ENCODE measurements at places on chromosomes 5 and 9.
A peak's percentile ranks its signal among the peaks of the same experiment; 100 is the strongest.

DNA sequence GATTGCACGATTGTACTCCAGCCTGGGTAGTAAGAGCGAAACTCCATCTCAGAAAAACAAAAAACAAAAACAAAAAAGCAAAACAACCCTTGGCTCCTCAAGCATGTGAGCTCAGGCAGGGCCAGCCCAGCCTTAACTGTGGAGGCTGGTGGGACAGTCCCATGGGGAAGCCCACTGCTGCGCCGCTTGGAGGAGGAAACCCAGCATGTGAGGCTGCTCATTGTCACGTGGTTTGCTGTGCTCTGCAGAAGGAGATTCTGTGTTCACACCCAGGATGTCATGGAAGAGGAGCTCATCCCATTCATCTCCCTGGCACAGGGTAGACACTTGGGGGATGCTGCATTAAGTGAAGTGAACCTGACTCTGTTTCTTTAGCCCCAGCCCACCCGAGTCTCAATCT is 4.0 kb downstream of the ZBED3 start:
- DNase-seq, result no peak

- DNase-seq, result no peak
Observed at GRCh38 chr9:96587338-96588315, 32.0 kb downstream of the CDC14B start.

GRCh38 chr9:134944351-134944802 is 26.7 kb upstream of the FCN1 start:
- DNase-seq, result no peak

DNA sequence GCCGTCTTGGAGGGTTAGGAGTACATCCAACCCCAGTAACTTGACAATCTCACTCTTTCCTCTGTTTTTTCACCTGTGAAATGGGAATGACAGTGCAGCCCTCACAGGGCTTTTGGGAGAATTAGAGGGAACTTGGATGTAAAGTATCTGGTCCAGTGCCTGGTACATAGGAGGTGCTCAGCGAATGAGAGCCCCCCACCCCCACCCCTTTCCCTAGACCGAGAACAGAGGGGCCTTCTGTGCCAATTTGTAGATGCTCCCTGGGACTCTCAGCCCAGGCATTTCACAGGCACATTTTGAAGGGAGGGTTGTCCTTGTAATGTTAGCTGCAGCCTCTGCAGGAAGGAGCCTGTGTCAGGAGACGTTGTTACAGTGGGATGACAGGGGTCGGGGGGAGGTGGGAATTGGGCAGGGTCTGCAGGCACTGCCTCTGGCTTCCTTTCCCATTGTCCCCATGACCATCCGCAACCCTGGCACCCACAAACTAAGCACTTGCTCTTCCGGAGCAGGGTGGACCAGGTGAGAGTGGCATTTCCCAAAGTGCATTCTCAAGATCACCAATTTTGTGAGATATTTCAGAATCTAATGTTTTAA is 47.0 kb downstream of the AMBP start:
- no peak for DNase-seq

- no peak for DNase-seq
Observed at GRCh38 chr9:130128251-130128650, 44.0 kb upstream of the NCS1 start.

- peak; percentile 69 for DNase-seq
Observed at GRCh38 chr9:91711755-91712601, 238.1 kb downstream of the ROR2 start.

- peak; percentile 39 for DNase-seq
Observed at GRCh38 chr5:151202381-151203139, 21.3 kb downstream of the CCDC69 start.

DNA sequence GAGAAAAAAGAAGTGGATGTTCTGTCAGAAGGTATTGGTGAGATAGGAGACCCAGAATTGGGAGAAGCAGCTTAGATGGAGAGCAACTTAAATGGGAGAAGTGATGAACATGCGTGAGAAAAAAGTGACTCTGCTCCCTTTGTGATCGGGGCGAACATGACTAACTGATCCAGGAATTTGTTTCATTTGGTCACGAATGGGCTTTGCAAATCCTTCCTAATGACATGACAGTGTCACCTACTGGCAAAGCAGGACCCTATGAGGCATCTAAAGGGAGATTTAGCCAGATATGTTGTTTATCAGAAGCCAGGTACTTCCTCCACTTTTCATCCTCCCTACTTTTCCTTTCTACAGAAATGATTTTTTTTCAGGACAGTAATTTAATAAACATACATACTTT is 787.4 kb upstream of the RGMB start:
- peak; percentile 83 for DNase-seq

- DNase-seq, result no peak
Observed at GRCh38 chr5:136190904-136191303, 2.1 kb downstream of the SMIM32 start.

- no peak for DNase-seq
Observed at GRCh38 chr5:38319491-38319890, 61.1 kb downstream of the EGFLAM start.

DNA sequence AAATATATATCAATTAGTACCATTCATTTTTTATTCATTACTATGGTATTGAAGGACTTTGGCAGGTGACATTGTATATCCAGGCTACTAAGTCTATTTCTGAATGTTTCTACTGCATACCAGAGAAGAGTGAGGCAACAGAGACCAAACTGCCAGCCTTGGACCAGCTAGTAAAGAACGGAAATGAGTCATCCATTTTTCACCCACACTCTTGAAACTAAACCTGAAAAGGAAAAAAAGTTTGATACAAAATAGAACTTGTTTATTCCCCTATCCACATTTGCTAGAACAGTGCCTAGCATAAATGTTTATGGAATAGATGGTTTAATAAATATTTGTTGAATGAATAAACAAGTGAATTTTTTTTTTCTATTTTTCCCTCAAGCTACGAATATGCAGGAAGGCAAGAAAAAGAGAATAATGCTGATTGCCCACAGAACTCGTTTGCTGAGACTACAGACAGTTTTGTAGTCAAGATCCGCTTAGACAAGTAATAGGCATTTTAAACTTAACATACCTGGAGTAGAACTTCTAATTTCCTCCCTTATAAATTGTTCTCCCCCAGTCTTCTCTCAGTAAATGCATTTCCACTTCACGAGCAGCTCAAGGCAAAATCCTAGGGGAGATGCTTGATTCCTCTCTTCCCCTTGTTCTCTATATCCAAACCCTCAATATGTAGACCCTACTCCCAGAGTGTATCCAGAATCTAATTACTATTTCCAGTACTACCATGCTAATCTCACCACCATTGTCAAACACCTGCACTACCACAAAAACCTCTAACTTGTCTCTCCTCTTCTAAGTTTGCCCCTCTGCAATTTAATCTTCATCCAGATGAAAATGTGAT is 146.2 kb upstream of the RASA1 start:
- peak; percentile 88 for DNase-seq

- no peak for DNase-seq
Observed at GRCh38 chr5:68432682-68433081, 217.1 kb downstream of the PIK3R1 start.

DNA sequence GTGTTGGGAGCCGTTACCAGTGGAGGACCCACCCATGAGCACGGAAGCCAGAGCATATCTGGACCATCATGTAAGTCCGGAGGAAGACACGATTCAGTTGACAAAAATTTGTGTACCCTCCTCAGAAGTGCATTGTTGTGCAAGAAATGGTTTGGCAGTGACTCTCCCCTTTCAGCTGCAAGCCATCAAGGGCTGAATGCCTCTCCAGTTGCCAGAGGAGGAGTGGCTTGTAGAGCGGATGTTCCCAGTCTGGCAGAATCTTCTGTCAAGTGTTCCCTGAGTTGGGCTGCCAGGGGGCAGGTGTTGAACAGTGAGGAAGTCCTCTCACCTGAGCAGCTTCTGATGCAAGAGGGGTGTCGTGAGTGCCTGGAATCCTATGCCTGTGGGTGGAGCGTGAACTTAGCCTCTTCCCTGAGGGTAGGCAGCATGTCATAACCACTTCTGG is 27.6 kb upstream of the CDKN2AIPNL start:
- peak; percentile 91 for DNase-seq

GRCh38 chr5:38532165-38532669 is 24.2 kb downstream of the LIFR start:
- no peak for DNase-seq

DNA sequence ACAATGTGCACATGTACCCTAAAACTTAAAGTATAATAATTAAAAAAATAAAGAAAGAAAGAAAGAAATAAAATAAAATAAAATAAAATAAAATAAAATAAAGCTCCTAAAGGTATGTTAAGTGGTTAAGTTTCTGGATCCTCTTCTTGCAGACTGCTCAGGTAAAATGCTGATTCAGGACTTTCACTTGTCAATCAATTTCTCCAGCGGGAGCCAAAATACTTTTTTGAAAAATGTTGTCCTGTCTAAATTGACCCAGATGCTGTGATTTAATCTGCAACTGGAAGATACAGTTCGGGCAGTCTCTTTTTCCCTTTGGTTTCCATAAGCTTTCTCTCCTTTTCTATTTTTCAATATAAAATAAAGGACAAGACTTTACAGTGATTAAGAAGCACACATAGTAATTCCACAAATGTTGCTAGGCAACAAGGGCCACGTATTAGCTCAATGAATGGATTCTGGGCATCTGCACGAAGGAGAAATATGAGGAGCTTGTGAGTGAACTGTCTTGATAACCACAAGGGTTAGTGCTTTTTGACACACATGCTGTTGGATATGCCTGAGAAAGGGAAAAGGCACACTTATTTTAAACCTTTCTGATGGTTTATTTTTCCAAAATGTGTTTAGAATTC is 38.6 kb downstream of the HTR4 start:
- DNase-seq, result no peak

- no peak for DNase-seq
Observed at GRCh38 chr9:77010527-77010926, 8.9 kb upstream of the FOXB2 start.

DNA sequence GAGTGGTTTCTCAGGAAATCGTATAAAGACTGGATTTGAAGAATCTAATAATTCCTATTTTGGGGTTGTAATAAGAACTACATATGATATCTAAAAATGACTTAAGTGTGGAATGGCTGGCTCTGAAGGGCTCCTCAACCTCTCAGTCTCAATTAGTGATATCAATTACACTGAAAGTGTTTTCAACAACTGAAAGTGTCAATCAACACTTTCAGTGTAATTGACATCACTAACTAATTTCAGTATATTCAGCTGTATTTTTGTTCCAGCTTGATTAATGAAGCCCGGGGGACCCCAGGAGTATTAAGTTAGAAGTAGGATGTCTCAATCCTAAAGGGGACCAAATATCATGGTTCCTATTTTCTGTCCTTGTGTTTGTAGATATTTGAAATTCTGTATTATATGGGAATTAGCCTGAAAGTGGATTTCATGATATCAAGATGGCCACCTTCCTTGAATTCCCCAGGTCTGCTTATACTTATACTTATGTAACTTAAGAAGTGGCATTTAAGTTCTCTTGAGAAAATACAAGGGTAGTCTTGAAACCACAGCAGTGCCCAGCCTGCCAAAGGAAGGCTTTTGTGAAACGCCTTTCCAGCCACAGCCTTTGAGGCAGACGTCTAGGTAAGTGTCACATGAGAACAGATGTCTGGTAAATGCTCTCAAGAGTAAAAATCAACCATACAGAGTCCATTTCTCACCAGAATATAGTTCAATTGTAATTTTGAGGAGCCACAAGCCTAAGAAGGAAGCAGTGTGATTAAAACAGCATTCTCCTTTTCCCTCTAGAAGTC is 4.6 kb downstream of the BASP1 start:
- DNase-seq, result no peak

GRCh38 chr5:180463216-180463900 is 30.8 kb upstream of the CNOT6 start:
- no peak for DNase-seq

GRCh38 chr9:97188545-97188944 is 118.9 kb upstream of the CCDC180 start:
- no peak for DNase-seq

DNA sequence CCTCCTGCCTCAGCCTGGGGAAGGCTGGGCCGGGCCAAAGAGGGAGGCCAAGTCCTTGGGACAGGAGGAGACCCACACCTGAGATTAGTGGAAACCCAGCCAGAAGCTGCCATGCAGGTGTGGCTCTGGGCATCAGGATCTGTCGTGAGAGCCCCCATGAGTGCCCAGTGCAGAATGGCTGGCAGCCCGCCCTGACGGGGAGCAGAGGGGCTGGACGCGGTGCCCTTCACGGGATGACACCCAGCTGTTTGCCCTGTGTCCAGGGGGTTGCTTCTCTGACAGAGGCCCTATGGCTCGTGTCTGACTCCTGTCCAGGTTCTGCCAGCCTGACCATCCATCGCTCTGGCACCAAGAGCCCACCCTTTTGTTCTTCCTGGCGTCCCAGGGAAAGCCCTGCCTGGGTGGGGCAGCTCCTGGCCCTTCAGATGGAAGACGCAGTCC is 8.5 kb downstream of the DIPK1B start:
- no peak for DNase-seq

DNA sequence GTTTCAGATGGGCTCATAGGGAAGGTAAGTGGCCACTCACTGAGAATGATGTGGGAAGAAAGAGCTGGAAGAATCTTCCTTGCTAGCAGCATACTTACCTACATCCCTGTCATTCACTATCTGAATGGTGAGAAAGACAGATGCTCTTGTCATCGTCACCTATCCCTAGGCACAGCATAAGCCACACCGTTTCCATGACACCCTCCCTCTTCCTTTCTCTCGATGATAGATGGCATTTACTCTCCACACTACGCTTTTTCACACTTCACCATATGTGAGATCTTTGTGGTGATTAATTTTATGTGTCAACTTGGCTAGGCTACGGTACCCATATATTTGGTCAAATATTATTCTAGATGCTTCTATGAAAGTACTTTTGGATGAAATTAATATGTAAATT is 44.4 kb upstream of the FER start:
- no peak for DNase-seq

GRCh38 chr5:179816401-179816795 is 4.3 kb upstream of the SQSTM1 start:
- DNase-seq, result no peak

- DNase-seq, result no peak
Observed at GRCh38 chr9:84822589-84823233, 153.2 kb downstream of the NTRK2 start.

GRCh38 chr5:111144352-111144930 is 52.3 kb downstream of the WDR36 start:
- peak; percentile 15 for DNase-seq

- peak; percentile 74 for DNase-seq
Observed at GRCh38 chr5:19891658-19892057, 96.3 kb downstream of the CDH18 start.
